ENCODE measurements at places on chromosomes 2 and 18.

DNA sequence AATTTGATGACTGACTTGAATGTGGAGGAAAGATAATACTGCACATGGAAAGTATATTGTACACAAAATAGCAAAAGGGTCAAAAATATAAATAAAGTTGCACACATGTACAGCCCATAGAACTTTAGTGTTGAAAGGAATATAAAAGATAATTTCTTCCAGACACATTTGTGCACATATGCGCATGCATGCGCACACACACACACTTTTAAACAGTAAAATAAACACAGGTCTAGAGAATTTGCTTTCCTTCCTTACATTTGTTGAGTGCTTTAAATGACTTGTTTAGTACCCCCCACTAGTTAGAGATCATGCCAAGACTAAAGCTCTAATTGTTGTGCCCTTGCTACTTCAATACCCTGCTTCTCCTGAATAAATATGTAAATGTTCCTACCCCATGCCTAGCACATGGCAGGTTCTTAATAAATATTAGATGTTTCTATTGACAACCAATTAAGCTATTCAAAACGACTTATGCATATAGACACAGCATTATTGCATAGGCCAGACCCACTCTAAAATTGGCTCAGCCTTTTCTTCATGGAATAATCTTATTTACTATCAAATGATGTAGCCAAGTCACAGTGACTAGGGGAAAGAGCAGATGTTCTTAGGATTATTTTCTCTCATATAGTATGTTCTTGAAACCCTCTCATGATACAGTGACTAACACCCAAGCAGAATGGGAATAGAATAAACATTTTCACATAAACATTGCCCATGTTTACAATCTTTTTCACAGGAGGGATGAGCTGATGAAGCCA, 165.5 kb upstream of the ACVR2A start:
- DNase-seq, result no peak

GRCh38 chr18:55589625-55590291, 1.8 kb upstream of the TCF4 start:
- peak; percentile 67 for DNase-seq

DNA sequence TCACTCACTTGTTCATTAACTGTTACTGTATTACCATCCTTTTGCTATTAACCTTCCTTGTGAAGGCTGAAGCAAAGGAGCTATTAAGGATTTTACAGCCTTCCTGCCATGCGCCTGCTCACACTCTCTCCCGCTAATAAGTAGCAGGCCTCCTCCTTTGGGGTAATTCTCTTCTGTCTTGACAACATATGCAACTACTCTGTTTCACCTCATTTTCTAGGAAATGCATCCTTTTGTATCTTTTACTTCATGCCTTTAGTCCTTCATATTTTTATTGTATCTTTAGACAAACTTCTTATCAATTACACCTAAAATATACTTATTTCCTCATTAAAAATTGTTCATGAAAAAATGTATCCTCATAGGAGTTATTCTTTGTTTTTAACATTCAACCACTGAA, 434.9 kb upstream of the LYPD1 start:
- no peak for DNase-seq

DNA sequence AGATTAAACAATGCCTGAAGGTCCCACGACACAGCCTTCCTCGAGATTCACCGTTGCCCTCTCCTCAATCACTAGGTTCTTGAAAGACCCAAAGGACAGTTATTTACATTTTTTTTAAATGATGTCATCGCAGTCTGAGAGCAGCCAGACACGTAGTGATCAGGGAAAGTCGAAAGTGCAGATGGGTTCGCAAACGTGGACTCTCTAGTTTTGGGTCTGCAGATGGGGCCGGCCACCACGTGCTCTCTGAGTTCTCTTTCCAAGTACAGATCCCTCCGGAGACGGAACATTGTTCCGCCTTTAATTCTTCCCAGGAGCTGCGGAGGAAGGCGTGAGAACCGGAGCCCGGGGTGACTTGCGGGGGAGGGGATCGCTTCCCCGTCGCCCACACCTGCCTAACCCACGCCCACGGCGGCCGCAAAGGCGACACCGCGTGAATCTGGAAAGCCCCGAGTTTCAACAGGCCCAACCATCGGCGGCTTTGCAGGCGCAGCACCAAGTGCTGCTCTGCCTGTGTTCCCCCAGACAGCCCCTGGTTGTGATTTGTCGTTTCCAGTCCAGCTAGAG, 54.3 kb downstream of the PKDCC start:
- peak; percentile 90 for DNase-seq

- no peak for DNase-seq
Observed at GRCh38 chr2:198490748-198491147, 686.4 kb downstream of the PLCL1 start.

GRCh38 chr2:19416083-19416482, 57.7 kb upstream of the OSR1 start:
- no peak for DNase-seq

GRCh38 chr2:64943387-64944150, 45.6 kb upstream of the SLC1A4 start:
- no peak for DNase-seq

DNA sequence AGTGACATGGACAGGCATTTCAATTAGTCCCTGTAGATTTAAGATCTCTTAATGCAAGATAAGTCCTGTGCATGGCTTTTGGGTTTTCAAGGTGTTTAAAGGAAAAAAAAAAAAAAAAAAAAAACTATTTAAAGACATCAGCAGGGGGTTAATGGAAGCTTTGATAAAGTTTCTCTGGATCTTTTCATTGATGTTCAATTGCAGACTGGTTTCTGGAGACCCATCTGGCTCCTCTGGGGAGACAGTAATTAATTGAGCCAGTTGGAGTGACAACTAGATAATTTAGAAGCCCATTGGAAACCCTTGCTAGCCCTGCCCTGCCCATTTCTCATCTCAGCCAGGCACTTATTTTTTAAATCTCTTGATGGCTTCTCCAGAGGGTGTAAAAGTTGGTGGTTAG, 98.7 kb downstream of the EPHA4 start:
- no peak for DNase-seq

All from activated gamma-delta T cell treated with anti-CD3 and anti-CD28 coated beads, Interleukin-2, amount 50 U/mL, for 16 hours (primary cell).